ENCODE measurements at places on chromosomes 3 and 15.
A peak's percentile ranks its signal among the peaks of the same experiment; 100 is the strongest.

GRCh38 chr3:131304890-131305289, 76.7 kb upstream of the NUDT16 start:
- no peak for DNase-seq

GRCh38 chr3:35966629-35967464, 327.5 kb downstream of the ARPP21 start:
- no peak for DNase-seq

- DNase-seq: no peak
These were observed 68.3 kb upstream of the GLCE start for GRCh38 chr15:69092159-69092558.

GRCh38 chr3:64341296-64341695, 116.0 kb upstream of the PRICKLE2 start:
- no peak for DNase-seq

DNA sequence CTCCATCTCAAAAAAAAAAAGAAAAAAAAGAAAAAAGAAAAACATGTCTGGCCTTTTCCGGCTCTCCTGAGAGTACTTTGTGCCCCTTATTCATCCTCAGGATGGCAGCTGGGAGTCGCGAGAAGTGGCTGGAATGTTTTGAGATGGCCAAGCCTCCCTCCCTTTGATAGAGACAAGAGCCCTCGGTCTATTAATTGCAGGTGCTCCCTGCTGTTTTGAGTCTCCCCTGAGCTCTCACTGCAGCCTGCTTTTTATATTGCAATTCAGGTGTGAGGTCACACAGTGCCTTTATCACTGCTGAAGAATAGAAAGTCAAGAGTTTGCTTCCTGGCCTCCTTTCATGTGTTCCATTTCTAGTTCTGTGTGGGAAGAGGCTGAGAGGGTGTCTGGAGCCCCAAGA, 10.9 kb downstream of the CA12 start:
- no peak for DNase-seq

- DNase-seq: no peak
These were observed 9.2 kb upstream of the EHD4 start for GRCh38 chr15:41981371-41982132.

DNA sequence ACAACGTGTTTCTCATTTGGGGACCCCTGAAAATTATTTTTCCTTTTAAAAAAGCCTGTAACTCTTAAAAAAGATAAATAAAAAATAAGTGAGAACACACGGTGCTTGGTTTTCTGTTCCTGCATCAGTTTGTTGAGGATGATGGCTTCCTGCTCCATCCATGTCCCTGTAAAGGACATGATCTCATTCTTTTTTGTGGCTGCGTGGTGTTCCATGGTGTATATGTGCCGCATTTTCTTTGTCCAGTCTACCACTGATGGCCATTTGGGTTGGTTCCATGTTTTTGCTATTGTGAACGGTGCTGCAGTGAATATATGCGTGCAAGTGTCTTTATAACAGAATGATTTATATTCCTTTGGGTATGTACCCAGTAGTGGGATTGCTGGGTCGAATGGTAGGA, 2.3 kb downstream of the TSPAN3 start:
- DNase-seq: no peak

- no peak for DNase-seq
These were observed 23.1 kb downstream of the LRRC31 start for GRCh38 chr3:169846458-169847193.

- no peak for DNase-seq
These were observed 554.4 kb downstream of the IGSF11 start for GRCh38 chr3:118480101-118480860.

DNA sequence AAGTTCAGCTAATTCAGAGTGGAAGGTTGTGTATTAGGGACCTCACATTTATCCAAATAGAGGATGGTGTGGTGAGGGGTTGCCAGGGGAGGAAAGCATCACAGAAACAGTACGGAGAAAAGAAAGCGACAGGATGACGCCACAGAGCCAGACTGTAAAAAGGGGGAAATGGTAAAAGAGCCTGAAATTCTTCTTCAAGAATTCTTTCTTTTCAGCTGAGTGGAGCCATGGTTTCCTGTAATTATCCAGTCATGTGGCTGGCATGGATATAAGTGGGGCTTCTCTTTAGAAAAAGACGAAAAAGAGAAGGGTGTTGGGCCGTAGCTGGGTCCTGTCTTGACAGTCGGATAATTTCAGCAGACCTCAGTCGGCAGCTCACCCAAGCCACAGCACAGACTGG, 24.5 kb upstream of the PSMD6 start:
- no peak for DNase-seq

DNA sequence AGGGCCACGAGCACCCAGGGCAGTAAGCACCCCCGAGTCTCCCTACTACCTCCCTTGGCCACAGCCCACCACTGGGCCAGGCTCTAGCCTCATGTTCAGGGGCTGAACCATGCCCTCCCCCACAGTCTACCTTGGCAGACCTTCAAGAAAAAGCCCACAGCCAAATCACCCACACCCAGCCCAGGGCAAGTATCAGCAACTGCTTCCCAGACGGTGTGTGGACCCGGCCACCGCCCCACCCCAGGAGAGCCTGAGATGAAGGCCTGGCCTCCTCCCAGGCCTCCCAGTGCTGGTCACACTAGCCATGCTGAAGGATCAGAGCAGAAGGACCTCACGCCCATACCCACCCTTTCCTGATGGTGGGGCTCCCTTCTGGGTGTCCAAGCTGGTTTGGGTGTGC, 92.0 kb upstream of the LINGO1 start:
- no peak for DNase-seq

- no peak for DNase-seq
These were observed 63.2 kb downstream of the ILDR1 start for GRCh38 chr3:121958801-121959200.

DNA sequence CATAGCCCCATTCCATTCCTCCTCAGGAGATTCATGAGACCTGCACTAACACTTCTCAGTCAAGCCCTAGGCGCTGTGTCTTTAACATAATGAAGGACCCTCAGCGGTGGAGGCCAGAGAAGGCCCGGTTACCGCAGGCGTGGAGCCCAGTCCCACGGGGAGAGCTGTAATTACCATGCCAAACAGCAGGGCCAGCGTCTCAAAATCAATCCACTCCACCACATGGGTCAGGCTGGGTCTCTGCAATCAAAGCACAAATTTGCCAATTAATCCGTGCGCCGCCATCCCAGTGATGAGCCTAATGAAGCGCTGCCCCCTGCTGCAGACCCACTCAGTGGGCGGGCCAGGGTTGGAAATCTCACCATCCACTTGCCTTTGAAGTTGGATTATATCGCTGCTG, 109.7 kb downstream of the OCA2 start:
- DNase-seq: no peak

GRCh38 chr3:31448035-31448881, 84.5 kb upstream of the STT3B start:
- DNase-seq: peak; percentile 14

- no peak for DNase-seq
These were observed 84.8 kb downstream of the LSM3 start for GRCh38 chr3:14263317-14264005.
